ENCODE measurements at places on chromosomes 6 and 20.

DNA sequence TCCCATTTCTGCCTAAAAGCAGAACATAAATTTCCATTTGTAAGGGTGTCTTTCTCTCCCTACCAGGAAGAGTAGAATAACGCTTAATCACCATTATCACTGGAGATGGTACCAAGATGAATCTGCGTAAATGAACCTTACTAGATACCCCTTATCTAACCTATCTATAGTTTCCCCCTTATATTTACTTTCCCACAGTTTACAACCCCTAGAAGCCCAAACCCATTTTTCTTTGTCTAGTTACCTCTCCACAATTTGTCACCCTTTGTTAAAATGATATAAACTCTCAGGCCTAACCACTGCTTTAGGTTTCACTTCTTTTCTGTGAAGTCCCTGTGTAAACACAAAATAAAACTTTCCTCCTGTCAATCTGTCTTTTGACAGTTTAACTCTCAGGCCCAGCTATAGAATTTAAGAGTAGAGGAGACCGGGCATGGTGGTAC lies 45.5 kb downstream of the PCNA start:
- no peak for DNase-seq

- DNase-seq: no peak
These were observed 18.3 kb downstream of the MPC1 start for GRCh38 chr6:166364456-166364855.

GRCh38 chr6:7784706-7785105 lies 58.8 kb downstream of the BMP6 start:
- no peak for DNase-seq

GRCh38 chr20:906001-906520 lies 10.1 kb downstream of the ANGPT4 start:
- DNase-seq: no peak

- DNase-seq: peak; percentile 74
These were observed 26.2 kb downstream of the SLCO4A1 start for GRCh38 chr20:62668441-62669027.

GRCh38 chr20:316316-317068 lies 8.9 kb upstream of the SOX12 start:
- DNase-seq: no peak

DNA sequence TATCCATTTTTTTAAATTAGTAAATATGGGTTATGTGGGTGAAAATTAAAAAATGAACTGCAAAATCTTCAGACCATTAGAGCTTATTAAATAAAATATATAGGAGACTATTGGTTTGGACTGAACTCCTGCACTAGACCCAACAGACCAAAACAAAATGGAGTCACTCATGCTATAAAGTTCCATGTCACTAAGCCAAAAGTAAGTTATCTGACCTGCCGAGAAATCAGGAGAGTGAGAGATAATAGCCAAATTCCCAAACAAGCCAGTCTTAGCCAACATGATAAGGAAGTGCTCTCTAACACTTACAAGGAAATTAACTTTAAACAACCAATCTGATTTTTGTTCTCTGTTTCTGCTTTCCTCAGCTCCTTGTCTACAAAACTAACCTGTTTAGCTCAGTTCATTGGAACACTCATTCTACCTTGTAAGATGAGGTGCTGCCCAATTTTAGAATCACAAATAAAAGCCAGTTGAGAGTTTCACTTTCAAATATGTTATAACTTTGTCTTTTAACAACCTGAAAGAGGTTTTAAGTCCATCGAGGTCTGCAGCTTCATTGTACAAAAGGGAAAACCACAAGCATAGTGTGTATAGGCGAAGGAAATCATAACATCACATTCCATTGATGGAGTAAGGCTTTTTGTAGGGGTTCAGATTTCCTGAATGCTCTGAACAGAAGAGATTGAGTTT lies 220.5 kb downstream of the TENT5A start:
- DNase-seq: no peak

All from COR-L47 (cell line).